NCI-H1930 (cell line): ENCODE measurements at places on chromosomes 3 and 15.

GRCh38 chr3:185842241-185842640, 17.4 kb upstream of the IGF2BP2 start:
- DNase-seq: no peak

GRCh38 chr15:41483115-41483514, 10.6 kb upstream of the ITPKA start:
- DNase-seq: no peak

DNA sequence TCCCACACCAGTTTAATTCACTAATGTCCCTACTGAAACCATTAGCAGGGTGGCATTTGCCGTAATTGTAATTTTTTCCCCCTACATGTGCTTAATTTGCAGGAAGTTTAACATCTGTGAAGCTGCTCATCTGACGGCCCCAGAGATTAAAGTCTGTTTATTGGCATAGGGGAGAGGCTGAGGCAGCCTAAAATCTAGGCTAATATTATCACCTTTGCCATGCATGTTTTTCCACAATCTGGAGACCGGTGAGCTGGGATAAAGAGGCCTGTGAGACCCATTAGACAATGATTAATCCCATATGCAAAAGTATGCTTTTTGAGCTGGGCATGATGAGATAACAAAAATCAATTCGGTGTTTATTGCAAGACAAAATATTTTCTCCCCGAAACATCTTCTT, 561.2 kb upstream of the ALCAM start:
- no peak for DNase-seq

DNA sequence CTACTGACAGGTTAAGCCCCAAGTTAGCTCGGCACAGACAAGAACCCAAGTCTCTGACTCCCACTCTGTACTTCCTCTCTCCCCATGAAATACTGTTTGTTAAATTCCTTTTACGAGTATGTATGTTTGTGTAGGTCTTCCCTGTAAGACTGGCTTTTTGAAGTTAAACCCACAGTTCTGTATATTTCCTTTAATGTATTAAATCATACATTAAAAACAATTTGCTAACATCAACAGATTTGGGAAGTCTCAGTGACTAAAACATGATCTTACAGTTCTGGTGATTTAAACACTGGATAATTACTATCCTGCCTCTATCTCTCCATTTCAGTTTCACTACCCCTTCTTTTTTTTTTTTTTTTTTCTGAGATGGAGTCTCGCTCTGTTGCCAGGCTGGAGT, 4.4 kb downstream of the CMTM6 start:
- no peak for DNase-seq
